ENCODE measurements at places on chromosomes 1 and 21.

DNA sequence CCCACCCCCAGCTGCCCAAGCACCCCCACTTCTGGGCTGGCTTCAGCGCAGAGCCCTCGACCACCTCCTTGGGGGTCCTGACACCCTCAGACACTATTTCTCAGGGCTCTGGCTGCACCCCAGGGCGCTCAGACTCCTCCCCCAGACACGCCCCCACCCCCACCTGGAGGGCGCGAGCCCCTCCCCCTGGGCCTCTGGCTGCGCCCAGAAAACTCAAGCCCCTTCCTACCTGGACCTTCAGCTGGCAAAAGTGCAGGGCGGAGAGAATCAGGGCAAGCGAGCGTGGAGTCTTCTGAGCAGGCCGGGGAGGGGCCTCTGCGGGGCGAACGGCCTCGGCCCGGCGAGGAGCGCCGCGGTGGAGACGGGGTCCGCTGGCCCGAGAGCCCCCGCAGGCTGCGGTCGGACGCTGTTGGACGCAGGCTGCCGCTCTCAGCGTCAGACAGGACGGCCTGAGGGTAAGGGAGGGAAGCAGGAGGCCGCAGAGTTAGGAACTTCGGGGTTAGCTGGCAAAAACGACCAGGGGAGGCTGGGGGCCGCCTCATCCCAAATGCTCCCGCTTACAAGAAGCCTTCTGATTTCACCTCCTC, 17.4 kb upstream of the NBPF1 start:
- DNase-seq = no peak

DNA sequence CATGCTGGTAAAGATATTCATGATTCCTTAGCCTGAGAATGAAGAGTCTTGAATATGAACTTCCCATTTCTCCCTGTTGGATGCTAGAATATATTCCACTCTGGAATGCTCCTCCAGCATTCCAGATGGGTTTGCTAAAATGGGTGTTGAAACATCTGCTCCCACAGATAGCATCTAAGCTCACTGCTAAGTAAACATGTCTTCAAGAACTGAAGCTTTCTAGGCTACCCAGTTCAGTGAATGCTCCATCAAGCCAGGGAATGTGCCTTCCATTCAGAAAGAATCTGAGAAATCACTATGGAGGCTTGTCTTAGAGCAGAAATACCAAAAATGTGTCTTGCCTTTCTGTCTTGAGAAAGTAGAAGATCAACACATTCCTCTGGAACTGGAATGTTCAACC, 81.1 kb downstream of the TNFSF18 start:
- DNase-seq = no peak

- no peak for DNase-seq
These were observed 3.0 kb downstream of the CCDC17 start for GRCh38 chr1:45620588-45621500.

- no peak for DNase-seq
These were observed 143.1 kb downstream of the S1PR1 start for GRCh38 chr1:101379950-101380349.

DNA sequence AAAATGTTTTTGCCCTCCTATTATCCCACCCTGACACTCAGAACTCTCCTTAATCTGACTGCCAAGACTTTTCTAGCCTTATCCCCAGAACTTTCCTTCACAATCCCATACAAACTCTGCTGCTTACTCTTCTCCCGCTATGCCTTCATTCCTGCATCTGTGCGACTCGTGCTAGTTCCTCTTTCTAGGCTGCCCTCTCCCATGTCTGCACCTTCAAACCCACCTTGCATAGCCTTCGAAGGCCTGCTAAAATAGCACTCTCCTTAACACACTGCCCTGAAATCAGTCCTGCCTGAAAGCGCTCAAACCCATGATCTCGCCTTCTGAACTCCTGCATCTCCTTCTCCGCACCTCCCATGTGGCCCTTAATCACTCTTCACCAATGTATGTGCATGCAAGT, 2.5 kb upstream of the NCF2 start:
- DNase-seq = no peak

GRCh38 chr21:26659182-26659581, 86.1 kb upstream of the CYYR1 start:
- no peak for DNase-seq

- DNase-seq = no peak
These were observed 187.1 kb upstream of the COA6 start for GRCh38 chr1:234186037-234186688.

All from stimulated activated CD4-positive, alpha-beta T cell treated with anti-CD3 and anti-CD28 coated beads, Interleukin-12 subunit alpha, Interleukin-12 subunit beta, amount 100 ng/mL, for 48 hours (primary cell).